Kidney epithelial cell (primary cell): ENCODE measurements at places on chromosomes 3 and 15.

DNA sequence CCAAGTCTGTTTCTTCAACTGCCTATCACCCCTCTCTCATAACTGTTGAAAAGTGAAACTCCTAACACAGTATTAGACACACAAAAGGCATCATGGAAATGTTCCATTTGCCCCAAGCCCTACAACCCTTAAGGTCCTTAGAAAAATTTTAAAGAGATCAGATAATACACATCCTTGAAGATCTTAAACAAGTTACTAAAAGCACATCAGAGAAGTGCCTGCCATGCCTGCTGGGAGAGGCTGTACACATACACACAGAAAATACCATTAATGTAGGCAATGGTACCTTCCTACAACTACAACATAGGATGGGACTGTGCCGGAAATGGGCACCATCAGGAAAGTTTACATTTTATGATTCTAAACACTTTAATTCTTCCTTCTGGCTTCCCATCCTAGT, 3.3 kb downstream of the ADAM10 start:
- no peak for DNase-seq

DNA sequence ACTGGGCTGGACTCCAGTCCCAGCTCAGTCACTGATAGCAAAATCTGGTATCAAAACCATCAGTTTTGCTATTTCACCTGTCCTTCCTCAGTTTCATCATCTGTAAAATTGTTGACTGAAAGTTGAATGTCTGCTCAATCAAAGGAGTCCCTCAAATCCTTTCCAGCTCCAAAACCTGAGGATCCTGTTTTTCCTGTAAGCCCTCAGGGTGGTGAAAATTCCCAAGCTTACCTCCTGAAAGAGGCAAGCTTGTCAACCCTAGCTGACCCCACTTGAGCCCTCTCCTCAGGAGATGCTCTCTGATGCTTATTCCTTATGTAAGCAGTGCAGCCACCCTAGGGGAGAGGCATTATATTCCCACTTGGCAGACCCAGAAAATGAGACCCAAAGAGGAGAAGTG, 82.6 kb downstream of the HMG20A start:
- no peak for DNase-seq

DNA sequence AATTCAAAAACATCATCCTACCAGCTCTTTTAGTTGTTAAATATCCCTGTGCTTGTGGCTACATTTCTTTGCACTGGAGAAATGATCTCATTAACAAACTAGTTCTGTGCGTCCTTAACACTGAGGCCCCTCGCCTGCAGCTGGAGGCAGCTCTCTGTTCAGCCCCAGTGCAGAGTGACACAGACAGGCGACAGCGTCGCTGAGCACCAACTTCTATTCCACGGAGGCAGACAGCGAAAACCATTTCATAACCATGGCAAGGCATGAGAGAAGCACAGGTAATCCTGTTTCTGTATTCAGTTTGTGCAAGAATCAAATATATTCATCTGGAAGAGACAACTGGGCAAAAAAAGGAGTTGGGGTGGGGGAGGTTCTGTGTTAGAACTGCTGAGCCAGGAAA, 530.7 kb downstream of the ZIC1 start:
- no peak for DNase-seq

- DNase-seq, result no peak
Observed at GRCh38 chr3:16406579-16406978, 106.9 kb downstream of the RFTN1 start.

DNA sequence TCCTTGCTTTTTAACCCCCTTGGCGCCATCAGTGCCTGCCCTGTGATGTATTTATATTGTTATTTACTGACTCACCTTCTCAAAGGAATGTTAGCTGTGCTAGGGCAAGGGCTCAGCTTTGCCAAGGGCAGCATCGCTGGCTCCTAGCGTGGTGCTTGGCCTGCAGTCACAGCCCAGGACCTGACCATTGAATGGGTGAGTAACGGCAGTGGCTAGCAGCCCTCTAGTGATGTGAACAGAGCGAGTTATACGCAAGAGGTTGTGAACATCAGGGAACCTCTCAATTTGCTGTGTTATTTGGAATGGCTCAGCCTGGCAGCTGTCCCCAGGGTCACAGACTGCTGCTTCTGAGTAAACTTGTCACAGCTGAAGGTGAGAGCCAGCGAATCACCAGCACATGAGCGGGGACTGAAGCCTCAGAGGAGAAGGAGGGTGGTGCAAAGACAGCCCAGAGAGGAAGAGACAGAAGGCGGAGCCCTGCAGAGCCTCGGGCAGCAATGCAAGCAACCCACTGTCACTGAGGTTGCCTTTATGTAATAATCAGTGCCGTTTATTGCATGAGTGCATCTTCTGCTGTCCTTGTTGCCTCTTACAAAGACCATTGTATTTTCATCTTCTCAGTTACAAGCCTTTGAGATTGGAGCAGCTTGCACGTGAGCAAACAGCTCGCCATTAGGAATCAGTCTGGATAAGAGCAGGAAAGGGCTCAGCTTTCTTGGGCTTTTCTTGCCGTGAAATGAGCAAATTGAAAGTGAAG, 158.3 kb downstream of the SLCO3A1 start:
- no peak for DNase-seq

GRCh38 chr3:34727700-34728099, 911.6 kb upstream of the ARPP21 start:
- DNase-seq, result no peak

GRCh38 chr3:188884299-188885043, 287.3 kb upstream of the TPRG1 start:
- no peak for DNase-seq

DNA sequence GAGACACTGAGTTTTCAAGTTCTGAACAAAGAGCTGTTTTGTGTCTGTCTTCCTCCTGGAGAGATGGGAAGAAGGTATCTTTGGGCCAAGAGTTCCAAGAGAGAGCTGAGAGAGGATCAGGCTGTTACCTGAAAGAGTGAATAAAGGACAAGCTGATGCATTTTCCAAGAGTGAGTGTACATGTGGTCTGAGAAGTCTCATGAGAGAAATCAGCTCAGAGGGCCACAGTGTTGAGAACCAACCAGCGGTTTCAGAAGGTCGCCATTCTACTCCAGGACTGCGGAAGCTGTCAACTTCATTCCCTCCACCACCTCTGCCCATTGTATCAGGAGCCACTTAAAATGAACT, 42.7 kb upstream of the PPP2R3A start:
- DNase-seq, result no peak

GRCh38 chr15:38541026-38541425, 23.6 kb downstream of the RASGRP1 start:
- DNase-seq, result no peak

DNA sequence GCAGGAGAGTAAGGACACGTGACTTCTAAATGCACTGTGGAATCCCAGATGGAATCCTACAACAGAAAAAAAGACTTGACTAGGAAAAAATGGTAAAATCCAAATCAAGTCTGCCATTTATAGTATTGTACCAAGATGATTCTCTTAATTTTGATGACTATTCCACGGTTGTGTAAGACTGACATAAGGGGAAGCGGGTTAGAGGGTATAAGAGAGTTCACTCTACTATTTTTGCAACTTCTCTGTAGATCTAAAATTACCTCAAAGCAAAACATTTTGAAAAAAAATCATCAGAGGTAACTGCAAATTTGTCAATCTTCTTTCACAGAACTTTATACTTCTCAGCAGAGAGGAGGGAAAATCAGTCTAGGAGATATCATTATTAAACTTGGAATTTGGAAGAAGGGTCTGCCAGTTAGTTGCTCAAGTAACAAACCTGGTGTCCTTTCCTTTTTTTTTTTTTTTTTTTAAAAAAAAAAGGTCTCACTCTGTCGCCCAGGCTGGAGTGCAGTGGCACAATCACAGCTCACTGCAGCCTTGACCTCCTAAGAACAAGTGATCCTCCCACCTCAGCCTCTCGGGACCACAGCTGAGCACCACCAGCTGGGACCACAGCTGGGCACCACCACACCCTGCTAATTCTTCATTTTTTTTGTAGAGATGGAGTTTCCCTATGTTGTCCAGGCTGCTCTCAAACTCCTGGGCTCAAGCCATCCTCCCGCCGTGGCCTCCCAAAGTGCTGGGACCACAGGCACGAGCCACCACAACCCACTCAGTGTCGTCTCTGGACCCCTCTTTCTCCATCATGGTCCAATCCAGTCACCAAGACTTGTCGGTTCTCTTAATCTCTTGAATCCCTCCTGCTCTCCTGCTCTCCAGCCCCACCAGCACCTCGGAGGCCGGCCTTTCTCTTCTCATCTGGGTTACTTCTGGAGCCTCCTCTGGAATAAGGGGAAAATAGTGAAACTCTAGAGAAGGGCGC, 14.9 kb upstream of the HES1 start:
- DNase-seq, result no peak

GRCh38 chr3:130838898-130839600, 54.8 kb upstream of the ATP2C1 start:
- no peak for DNase-seq

DNA sequence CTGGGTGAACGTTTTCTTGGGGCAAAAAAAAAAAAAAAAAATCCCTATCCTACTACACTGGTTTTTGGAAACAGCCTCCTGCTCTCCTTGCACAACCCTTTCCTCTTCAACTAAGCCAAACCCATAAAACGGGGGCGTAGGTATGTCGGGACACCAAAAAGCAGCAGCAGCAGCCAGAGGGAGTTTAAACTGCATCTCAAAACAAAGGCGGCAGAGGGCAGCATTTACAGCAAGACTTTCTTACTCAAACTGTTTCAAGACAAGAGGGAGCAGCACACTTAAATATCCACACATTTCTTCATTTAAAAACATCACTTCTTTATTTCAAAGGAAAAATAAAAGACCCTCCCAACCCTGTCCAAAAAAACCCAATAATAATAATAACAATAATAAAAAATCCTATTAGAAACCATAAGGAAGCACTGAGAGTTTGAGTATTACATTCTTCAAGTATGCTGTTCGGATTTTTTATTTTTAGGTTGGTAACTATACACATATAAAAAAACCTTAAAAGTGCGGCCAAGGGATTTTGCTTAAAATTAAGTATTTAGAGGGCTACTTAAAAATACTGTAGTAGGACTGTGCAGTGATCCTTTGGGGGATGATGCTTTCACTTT, 43.9 kb upstream of the PLXND1 start:
- no peak for DNase-seq

DNA sequence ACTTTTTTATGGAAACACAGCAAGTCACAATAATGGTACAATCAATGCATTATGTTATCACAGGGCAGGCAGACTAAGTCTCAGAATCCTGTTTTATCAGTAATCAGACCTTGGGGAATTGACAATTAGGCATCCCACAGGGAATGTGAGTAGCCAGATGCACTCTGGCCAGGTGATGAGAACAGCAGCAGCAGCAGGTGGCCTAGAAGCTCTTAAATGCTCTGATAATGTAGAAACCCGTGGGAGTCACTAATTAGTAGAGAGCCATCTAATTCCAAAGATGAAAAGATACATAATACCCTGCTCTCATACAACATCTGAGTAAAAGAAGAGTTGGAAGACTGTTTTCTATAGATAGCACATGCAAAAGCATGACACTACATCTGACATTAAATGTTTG, 12.6 kb downstream of the CEP152 start:
- DNase-seq, result no peak
